ENCODE measurements at places on chromosomes 6 and 20. TPM values are rescaled to one million over a fixed set of nuclear protein-coding genes. Genes with fewer than 3 reads are reported as not detected.

DNA sequence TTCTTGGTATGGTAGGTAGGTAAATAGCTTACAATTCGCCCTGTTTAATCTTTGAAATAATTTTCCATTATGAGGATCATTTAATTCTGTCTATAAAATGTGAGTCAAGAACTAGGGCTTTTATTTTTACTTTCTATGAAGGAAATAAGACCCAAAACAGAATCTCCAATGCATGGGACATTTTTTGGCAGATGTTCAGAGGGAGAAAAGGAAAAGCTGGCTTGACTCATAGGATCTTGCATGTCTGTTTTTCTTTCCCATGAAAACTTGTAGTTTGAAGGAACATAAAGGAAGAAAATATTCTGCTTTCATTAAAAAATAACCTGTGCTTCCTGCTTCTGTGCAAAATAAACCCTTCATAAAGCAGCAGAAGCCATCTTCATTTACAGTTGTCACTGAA, 143.1 kb upstream of the INSM1 start:
- DNase-seq = no peak

Gene DEFB125
- total RNA-seq = not detected

Gene BACH2
- total RNA-seq = 3.1 TPM

Gene TAB2
- 26.9 TPM for total RNA-seq

Gene TMEM244
- total RNA-seq = not detected

Gene ADTRP
- 0.25 TPM for total RNA-seq

DNA sequence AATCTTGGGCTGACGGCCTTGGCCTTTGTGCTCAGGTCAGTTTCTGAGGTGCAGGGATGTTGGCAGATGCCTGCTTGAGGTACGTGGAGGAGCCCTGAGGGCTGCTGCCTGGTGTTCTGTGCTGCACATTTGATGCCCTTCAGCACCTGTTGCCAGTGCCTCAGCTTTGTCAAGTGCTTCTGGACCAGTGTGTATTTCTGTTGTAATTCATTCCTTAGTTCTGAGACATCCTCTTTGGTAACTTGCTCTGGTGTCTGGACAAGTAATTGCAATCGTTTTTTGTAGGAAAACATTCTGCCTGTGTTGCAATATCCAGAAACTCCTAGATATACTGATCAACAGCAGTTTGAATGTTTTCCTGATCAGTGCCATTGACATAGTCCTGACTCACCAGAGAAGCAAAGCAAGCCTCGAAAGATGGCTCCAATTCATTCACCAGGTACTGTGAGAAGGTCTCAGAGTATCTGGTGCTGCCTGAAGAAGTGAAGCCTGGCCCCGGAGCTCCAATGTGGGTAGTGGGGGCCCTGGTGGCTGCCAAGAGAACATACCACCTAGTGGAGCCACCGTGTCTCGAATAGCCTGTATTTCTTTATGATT, 26.7 kb downstream of the ZNF337 start:
- DNase-seq = no peak

DNA sequence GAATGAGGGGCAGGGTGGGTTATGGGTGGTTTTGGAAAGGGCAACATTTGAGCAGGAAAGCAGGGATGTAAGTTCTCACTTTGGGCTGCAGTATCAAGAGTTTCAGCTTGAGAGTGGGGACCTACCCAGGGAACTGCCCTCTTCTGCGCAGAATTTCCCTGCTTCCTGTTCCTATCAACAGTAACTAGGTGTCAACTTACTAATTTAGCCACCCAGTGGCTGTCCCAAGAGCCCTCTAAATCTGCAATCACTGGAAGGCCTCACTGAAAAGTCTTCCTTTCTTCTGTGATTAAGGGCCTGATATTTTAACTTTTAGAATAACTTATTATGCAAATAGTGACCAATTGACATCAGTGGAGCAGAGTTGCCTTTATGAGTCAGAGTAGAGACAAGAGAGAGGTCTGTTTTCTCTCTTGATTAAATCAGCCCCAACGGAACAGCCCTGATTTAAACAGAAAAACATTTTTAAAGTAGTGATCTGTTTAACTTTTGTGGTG, 118.2 kb upstream of the RIPOR2 start:
- no peak for DNase-seq

DNA sequence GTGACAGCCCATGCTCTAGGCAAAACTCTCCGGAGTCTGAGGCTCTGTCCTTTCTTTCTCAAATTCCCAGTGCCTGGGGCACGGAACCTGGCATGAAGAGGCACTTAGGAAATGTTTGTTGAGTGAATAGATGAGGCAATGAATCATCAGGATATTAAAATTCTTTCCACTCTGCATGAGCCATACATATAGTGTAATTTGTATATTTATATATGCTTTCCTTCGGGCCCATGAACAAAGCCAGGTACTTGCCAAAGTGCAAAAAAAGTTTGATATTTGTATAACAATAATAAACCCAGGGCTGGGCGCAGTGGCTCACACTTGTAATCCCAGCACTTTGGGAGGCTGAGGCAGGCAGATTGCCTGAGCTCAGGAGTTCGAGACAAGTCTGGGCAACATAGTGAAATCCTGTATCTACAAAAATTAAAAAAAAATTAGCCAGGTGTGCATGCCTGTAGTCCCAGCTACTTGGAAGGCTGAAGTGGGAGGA, 212.3 kb upstream of the ZNF217 start:
- DNase-seq = no peak

Gene PDE7B
- 3.4 TPM for total RNA-seq

Gene NKX2-4
- not detected for total RNA-seq

Gene SYCP2
- total RNA-seq = 0.35 TPM

GRCh38 chr6:166430269-166430668, 47.5 kb upstream of the MPC1 start:
- no peak for DNase-seq
